ENCODE measurements at places on chromosomes 6 and 20.

DNA sequence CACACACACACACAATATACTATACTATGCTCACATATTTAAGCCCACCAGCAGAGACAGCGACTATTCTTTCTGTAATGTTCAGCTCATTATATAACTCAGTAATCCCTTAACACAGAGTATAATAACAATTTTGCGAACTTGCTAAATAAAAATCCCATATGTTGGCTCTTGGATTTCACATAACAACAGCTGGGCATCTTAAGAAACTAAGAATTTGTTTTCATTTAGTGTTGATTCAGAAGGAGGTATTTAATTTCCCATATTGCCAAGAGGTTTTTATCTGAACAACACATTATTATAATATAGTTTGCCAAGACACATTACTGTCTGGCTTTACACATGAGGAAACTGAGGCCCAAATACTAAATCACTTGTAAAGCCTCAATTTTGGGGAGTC is 7.4 kb downstream of the ECT2L start:
- DNase-seq = no peak

DNA sequence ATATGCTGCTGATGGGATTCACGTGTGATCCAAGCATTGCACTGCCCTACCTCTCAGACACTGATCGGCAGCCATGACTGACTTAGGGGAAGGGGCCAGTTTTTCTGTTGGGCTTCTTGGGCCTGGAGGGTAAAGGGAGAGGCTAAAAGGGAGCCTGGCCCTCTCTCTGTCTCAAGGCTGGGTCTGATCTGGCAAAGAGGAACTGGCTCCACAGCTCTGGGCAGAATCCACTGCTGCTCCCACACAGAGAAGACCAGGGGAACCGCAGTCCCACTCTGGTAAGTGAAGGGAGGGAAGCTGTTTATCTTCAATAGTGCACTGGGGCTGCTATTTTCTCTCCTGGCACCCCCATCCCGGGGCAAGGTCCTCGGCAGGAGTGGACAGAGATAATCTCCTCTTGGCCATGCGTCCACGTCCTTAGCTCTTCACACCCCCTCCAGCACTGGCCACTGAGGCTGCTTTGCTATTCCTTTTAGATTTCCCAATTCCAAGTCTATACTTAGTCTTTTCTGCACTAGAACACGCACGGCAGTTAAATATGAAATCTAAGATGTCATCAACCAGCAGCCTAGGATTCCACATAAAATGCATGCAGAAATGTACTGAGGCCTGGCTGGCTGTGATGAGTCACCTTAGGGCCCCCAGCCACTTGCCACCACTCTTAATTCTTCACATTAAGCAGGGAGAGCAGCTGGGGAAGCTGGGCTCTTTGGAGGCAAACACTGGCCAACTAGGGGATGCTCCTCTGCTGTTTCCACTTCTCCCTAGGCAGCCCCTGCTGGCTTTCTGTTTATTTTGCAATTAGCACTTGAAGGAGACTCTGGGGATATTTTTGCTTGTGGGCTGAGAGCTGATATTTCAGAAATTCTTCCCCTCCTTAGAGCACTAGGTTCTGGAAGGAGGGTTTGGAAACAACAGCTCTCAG is 87.8 kb upstream of the ARMC2 start:
- DNase-seq = no peak

- no peak for DNase-seq
Observed at GRCh38 chr6:145699462-145699861, 35.9 kb downstream of the EPM2A start.

DNA sequence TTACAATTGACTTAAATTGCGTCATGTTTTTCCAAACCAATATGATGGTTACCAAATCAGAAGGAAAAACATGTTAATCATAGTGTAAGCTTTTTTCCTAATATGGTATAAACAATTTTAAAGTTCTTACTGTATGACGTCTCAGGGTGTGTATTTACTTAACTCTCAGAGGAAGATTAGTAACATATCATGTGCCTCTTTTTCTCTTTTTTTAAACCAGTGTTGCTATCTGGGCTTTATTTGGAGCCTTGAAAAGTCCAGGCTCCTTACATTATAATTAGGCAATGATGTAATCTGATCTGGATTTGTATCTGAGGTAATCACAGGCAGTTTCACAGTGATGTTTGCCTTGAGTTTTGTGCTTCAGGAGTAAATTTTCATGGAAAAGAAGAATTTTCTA is 20.4 kb upstream of the RAB23 start:
- DNase-seq = no peak

- no peak for DNase-seq
Observed at GRCh38 chr6:135269481-135269891, 88.4 kb downstream of the MYB start.

- no peak for DNase-seq
Observed at GRCh38 chr6:135226537-135226936, 45.4 kb downstream of the MYB start.

DNA sequence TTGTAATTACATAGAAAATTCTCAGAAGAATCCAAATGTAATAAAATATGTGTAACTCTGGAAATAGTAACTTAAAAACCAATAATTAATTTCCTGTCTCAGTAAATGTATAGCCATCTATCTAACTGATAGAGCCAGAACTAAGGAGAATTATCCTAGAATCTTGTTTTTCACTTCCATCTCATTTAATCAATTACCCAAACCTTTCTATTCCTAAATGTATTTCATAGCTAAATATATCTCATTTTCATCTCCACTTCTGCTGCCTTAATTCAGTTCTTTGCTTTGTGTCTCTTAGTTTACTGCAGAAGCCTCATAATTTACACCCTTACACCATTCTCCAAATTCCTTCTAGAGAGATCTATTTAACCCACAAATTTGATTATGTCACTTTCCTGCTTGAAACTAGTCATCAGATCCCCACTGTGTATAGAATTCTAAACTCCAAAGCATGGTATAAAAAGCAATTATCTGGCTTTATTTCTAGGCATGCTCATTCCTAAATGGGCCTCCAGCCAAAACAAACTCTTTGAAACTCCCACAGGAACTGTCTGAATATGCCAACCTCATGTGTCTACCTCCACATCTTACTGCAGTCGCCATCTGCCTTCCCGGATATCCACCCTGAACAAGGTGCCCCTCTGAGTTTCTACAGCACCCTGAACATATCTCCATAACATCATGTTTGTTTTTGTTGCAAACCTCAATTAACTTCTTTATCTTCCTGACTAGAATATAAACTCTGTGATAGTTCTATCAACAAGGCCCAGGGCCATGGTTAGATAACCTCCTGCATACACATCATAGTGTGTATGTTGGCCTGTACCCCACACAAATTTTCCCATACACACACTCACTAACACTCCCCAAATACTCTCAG is 70.5 kb upstream of the ADTRP start:
- DNase-seq = no peak

GRCh38 chr20:46670585-46671584 is 18.4 kb downstream of the TP53RK start:
- DNase-seq = no peak

DNA sequence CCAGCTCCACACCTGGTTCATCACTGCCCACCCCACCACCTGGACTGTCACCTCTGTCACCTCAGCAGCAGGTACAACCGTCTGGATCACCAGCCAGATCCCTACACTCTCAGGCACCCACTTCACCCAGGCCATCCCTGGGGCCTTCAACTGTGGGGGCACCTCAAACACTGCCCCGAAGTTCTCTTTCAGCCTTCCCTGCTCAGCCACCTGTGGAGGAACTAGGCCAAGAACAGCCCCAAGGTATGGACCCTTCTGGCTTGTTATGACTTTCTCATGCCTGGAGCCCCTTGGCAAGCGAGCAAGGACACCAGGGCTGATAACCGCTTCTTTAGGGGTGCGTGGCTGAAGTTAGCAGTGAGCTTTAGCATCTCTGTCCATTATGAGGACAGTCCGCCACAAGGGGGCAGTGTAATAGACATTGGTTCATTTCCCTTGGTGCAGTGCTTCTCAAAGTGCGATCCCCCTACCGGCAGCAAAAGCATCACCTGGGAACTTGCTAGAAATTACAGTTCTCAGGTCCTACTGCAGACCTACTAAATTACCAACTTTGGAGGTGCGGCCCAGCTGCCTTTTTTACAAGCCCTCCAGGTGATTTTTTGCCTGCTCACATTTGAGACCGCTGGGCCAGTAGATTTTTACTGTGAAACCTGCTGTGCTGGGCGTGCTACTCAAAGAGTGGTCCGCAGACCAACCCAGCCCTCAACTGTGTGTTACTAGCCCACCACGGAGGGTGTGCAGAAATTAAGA is 32.5 kb downstream of the PNPLA1 start:
- DNase-seq = peak; percentile 93

DNA sequence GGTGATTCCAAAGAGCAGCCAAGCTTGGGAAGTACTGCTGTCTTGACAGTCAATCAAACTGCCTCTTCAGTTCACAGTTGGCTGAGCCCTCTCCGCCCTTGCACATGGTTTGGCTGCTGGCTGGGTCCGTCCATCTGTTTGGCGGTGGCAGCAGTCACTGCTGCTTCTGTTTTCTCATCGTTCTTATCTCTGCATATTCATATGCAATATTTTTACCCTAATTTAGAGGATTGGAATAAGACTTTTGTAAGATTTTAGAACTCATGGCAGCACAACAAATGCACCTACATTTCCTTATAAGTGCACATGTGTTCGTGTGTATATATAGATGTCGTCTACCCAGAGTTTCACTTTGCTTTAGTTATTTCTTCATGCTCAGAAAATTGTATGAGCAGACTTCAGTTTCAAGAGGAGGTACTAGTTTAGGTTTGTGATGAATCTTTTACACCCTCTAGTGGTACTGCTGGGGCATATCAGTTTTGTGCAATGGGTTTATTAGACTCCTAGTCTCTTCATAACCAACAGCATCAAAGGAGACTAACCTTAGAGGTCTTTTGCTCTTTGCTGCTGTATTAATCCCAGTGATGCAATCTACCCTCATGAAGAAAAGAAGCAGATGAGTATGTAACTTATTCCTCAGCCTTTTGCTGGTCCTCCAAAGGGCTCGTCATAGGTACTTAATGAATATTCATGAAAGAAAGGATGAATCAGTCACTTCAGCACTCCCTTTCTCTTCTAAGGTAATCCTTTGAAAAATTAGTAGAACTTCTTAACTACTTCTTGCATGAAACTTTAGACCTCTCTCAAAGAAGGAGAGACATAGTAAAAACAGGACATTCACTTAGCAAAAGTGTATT is 44.3 kb downstream of the KHDC1L start:
- no peak for DNase-seq

DNA sequence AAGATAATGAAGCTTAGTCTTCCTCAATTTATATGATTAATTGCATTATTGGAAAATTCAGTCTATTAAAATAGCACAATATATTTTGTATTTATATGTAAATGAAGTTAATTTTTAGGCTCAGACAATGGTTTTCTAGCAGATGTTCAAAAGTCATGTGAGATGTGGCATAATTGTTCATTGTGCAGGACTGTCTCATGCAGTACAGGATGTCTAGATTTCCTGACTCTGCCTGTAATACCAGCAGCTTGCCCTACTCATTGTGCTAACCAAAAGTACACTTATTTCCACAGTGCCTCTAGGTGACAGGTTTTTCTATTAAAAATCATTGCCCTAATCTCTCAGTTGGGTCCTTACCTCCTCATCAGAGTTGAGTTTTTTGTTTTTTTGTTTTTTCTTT is 12.4 kb downstream of the RALGAPB start:
- DNase-seq = no peak

- DNase-seq = no peak
Observed at GRCh38 chr6:111829998-111830397, 43.3 kb downstream of the FYN start.

GRCh38 chr6:159116343-159116742 is 52.9 kb upstream of the FNDC1 start:
- no peak for DNase-seq

- no peak for DNase-seq
Observed at GRCh38 chr6:68726992-68727391, 91.9 kb downstream of the ADGRB3 start.

DNA sequence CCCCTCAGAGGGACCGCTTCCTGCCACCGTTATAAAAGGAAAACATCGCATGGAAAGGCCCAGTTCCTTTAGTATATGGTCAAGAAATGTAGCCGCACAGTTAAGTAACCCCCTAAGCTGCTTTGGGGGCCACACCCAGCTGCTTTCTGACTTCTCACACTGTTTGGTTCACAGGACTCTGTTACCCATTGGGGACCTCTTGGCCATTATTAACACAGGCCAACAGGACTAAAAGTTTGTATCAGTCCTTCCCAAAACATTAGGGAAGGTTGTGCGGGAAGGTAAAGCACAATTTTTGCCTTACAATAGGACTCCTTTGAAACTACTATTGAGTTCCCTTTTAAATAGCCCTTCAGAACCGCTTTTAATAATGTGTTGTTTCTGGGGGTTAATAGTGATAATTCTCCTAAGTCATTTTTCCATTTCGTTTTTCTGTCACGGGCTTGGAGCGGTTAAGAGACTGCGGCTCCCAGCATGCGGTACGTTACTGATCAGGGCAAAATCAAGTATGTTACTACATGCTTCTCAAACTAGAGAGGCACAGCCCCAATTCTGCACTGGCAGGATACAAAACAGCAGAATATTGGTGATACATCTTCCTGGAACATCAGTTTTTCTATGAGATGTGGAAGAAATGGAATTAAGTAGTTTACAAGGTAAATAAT is 668 bp upstream of the RPP40 start:
- no peak for DNase-seq

DNA sequence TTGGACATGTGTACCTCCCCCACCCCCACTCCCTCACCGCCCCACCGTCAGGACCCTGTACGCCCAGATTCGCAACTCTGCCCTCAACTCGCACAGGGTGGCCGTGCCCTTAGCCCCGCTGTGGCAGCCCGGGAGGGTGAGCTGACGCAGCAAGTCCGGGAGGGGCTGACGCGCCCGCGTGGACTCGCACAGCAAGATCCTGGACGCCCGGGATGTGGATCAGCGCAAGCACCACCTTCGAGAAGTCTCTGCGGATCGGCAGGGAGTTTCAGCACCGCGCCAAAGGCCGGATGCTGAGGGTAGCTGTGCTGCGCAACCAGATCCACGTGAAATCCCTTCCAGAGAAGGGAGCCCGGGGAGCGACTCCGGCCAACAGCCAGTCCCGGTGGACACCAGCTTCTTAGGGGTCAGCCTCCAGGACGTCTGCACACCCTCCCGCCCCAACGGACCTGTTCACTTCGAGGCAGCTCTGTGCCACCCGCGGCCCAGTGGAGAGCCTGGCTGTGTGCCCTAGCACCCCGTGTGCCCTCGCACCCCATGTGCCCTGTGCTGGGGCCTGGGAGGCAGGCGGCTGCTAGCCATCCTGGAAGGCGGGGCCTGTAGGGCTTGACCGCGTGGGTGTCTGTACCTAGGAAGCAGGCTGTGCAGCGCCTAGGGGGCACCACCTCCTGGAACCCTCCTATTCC is 6.7 kb upstream of the GJA10 start:
- peak; percentile 11 for DNase-seq

GRCh38 chr6:153231048-153231646 is 100.1 kb upstream of the RGS17 start:
- peak; percentile 27 for DNase-seq

DNA sequence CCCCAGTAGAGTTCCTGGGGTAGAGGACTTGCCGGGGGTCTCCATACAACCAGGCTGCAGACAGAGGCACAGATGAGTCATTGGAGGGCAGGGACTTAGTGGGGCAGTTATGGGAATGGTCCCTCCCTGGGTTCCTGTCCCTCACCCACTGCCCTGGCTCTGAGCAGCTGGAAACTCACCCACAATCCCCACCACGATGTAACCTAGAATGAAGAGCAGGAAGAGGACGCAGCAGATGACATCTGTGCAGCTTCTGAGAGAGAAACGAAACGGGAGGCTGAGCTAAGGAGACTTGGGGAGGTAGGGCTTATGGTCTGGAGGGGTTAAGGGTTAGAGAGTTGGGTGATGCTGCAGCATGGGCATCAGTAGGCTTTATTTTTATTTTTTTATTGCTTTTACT is 2.9 kb downstream of the SLC44A4 start:
- DNase-seq = no peak

- no peak for DNase-seq
Observed at GRCh38 chr6:144279484-144280150, 5.5 kb upstream of the UTRN start.

Measured in activated T-cell treated with anti-CD3 and anti-CD28 coated beads, Interleukin-2, amount 50 U/mL, for 72 hours (primary cell).